ENCODE measurements at places on chromosomes 11 and 22.

DNA sequence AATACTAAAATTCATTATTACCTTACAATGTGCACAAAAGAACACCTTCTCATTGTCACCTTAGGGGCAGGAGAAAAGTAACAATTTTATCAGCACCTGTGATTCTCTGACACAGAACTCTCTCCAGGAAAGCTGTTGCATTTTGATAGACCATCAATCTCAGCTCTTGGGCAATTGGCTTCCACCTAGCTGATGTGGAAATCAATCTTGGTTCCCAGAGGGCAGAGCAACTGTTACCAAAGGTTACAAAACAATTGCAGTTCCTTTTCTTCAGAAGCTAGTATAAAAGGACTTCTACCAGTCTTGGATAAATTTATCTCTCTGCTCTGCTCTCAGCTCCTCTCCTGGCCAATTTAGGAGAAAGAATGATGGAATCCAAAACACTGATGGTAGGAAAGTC, 157.8 kb upstream of the DDI1 start:
- no peak for DNase-seq

GRCh38 chr11:68806931-68807844, 34.5 kb downstream of the CPT1A start:
- no peak for DNase-seq

GRCh38 chr11:59186130-59186594, 14.2 kb downstream of the DTX4 start:
- no peak for DNase-seq

GRCh38 chr11:13602844-13603243, 65.6 kb upstream of the FAR1 start:
- no peak for DNase-seq

GRCh38 chr11:129237880-129238638, 45.9 kb upstream of the ARHGAP32 start:
- no peak for DNase-seq

DNA sequence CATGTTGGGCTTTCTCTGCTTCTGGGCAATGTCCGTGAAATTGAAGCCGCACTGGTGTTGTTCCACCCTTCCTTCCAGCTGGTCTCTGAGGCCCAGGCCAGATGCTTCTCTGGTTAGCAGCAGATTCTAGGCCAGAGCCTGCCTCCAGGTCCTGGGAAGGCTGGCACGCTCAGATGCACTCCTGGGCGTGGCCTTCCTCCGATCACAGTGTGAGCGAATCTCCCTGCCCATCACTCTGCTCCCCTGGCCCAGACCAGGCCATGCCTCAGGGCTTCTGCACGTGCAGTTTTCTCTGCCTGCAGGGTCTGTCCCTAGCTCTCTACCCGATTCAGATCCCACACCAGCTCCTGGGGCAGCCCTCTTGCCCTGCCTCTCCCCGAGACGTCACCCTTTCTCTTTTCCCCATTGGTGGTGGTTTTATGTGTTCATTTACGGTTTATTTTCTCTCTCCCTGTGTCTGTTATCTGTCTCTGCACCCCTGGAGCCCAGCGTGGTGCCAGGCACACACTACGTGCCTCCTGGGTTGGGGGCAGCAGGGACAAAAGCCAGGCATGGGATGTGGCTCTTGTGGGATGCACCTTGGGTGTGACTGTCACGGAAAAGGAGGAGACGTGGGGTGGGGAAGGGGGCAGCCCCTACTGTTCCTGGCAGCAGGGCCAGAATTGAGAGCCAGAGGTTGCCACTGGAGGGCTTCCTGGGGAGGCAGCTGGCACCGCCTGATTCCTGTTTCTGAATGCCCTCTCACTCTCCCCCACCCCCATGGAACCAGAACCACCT, 66.0 kb downstream of the KCNQ1 start:
- DNase-seq, result no peak

- no peak for DNase-seq
These were observed 62.5 kb upstream of the SORL1 start for GRCh38 chr11:121389651-121390050.

DNA sequence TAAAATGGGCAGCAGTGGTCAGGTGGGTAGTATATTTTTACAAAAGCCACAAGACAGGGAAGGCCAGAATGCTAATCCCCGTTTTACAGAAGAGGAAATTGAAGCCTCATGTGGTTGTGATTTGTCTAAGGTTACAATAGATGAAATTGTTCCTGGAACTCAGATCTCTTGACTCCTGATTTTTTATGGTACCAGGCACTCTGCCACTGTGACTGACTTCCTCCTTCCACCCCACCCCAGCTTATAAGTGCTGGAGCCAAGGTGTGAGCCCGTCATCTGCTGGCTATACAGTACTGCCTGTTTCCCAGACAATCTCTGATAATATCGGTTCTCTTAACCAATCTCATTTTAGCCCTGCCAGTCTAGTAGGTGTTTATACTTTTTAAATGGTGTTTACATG, 1.9 kb downstream of the SLC5A1 start:
- DNase-seq, result no peak

GRCh38 chr11:132992838-132993631, 539.3 kb downstream of the OPCML start:
- no peak for DNase-seq

- DNase-seq, result no peak
These were observed 44.5 kb downstream of the SLC22A24 start for GRCh38 chr11:63099555-63099954.

DNA sequence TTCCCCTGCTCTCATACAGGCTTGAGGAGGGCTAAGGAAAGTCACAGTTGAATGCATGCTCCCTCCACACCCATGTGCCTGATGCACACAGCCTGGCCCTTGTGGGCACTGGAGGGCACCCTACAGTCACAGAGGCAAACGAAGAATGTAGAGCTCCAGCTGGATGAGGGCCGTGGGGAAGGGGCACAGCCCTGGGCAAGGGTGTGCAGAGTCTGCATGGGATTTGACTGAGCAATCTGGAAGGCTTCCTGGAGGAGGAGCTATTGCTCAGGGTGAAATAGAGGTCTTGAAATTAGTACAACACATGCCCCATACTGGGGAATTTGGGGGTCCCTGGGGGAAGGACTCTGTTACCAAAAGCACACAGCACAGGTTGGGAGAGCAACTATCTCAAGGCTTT, 64.0 kb downstream of the KCNQ1 start:
- DNase-seq, result no peak

DNA sequence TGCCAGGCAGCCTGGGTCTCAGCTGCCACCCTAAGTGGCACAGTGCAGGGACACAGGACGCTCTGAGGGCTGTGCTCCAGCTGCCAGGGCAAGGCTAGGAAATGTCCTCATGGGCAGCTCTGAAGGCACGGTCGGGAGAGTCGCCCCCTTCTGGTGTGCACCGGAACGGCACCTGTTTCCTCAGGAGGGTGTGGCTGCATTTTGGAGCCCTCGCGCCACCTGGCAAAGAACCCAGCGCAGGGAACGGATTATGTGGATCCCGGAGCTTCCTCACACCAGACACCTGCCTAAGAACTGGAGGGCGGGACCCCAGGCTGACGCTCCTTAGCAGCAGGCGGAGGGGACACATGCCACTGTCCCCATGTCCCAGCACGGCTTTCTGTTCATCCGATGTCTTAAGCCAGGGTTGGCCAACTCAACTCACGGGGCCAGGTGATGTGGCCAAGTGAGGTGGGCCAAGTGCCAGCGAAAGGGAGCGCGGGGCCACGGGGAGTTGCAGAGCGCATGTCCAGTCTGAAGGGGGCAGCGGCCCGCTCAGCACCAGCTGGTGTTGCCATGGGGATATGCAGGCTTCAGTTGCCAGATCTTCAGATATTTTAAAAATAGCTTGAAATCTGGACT, 5.1 kb upstream of the SLC22A8 start:
- DNase-seq, result peak; percentile 4

GRCh38 chr22:43438666-43439347, 27.0 kb downstream of the MPPED1 start:
- no peak for DNase-seq

DNA sequence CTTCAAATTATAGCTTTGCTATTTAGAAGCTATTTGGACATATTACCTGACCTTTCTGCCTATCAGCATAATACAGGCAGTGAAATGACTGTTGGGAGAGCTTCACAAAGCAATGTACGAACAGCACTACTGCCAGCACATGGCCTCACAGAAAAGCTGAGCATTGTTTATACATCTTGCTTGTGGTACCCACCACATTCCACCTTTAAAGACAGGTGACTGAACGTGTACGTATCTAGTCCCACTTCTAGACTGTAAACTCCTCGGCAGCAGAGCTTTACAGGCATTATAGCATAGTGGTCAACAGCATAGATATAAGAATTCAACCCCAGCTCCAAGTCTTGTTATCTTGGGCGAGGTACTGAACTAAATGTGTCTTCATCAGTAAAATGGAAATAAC, 1.6 kb downstream of the JOSD1 start:
- no peak for DNase-seq

DNA sequence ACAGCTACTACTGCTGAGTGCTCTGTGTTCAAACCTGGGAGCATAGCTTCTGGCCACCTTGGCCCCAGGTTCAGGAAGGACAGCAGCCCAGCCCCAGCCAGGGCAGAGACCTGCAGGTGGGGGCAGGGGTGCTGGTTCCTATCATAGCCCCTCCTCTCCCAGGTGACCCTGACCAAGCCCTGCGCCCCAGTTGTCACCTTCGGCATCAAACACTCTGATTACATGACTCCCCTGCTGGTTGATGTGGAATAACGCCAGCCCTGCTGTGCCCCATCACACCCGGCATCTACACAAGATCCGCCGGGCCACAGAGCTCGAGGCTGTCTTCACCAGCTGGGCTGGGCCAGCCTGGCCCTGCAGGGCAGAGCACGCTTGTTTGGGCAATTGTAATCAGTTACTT, 6.9 kb downstream of the SCGB1C1 start:
- no peak for DNase-seq

GRCh38 chr22:29072979-29073617, at the start of gene KREMEN1:
Gene KREMEN1 (plus strand): TSS chr22:29073035. CDS start chr22:29073131, 96 bp downstream.
- DNase-seq, result no peak

- DNase-seq, result no peak
These were observed at the start of gene EFEMP2 for GRCh38 chr11:65872586-65873317. Gene EFEMP2 (minus strand): TSS chr11:65872800. CDS start chr11:65872354, 446 bp downstream.

GRCh38 chr11:128463371-128463829, 124.0 kb downstream of the ETS1 start:
- DNase-seq, result no peak

- DNase-seq, result no peak
These were observed 97.7 kb upstream of the TP53I11 start for GRCh38 chr11:45048313-45048841.

GRCh38 chr11:11987503-11988022, 20.9 kb downstream of the DKK3 start:
- DNase-seq, result no peak

GRCh38 chr22:37249986-37250385, 5.9 kb upstream of the RAC2 start:
- DNase-seq, result no peak

DNA sequence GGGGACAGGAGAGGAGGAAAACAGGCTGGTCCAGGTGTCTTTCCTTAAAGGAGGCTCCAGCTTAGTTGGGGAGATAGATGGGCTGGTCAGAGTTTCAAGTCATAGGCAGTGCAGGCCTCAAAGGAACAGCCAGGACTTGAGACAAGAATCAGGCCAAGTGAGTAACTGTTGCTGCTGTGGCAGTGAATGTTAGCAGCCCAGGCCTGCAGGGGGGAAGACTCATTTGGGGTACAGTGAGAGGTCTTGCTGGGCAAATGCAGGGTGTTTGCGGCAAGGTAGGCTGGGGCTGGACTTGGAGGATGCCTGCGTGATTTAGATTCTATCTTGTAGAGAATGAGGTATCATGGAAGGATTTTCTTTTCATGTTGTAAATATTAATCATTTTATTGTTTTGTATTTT, 24.1 kb downstream of the PTPRJ start:
- DNase-seq, result no peak

DNA sequence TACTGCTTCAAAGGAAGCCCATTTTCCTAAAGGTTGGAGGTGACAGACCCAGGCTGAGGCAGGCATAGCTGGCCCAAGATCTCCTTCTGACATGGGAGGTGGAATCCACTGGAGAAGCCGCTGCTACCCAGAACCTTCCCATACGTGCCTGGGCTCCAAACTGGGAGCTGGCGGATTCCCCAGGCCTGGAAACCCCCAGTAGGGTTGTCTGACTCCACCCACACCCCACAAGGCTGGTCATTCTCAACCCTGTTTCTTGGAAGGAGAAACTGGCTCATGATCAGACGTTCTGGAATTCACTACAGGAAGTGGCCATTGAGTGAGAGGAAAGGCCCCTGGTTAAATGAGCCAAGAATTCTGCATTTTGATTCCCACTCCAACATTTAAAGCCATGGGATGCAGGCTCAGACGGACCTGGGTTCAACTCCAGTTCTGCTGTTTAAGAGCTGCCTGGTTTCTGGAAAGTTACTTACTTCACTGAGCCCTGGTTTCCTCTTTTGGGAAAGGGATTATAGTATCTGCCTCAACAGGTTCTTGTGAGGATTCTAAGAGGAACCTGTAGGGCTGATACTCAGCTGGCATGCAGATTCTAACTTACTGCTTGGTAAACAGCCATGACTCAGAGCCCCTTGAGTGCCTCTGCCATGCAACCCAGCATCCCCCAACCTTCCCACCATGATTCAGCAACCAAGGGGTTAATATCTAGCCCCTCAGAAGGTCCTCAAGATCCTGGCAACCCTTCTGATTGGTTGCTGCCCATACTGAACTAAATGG, 19.4 kb upstream of the TSKU start:
- DNase-seq, result no peak

GRCh38 chr22:42862045-42862734, 5.1 kb upstream of the ARFGAP3 start:
- DNase-seq, result no peak

GRCh38 chr22:48510599-48510998, 1317.1 kb downstream of the BRD1 start:
- no peak for DNase-seq

GRCh38 chr11:8315463-8315862, 51.8 kb upstream of the LMO1 start:
- DNase-seq, result no peak

DNA sequence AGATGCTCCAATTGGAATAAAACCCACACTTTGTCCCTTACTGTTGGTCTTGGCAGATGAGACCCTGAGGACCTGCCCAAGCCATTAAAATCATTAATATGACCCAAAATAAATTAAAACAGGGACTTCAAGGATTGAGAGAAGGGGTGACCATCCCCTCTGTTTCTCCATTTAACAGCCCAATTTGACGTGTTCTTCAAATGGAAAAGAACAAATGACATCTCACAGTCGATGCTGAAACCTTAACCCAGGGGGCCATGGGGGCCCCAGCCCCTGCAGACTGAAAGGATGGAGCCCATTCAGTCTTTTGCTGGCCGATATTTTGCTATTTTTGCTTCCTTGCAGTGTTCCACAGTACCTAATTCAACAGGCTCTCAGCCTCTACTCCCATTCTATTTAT, 20.5 kb downstream of the ZNF74 start:
- DNase-seq, result no peak

DNA sequence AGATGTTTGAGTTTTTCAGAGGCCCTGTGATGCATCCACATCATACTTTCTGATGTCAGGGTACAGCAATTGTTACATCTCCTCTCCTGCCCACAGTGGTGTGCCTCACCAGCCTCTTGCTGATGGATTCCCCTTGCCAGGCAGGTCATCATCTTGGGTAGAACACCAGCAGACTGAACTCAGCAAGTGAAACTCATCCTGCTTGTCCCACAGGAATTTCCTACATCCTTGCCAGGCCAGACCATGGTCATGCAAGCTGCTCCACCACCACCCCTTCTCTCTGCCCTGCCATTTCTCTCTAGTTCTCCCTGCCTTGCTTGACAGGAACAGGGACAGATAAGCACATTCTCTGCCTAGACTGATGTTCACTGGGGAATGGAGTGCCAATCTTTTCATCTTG, 85.9 kb downstream of the PAX6 start:
- DNase-seq, result no peak

All from activated CD4-positive, CD25-positive, alpha-beta regulatory T cell (primary cell).